Fibroblast of skin of right quadriceps (primary cell): ENCODE measurements at places on chromosomes 5 and 9.

- no peak for DNase-seq
Measured at GRCh38 chr5:25301836-25302235, 657.1 kb upstream of the CDH10 start.

DNA sequence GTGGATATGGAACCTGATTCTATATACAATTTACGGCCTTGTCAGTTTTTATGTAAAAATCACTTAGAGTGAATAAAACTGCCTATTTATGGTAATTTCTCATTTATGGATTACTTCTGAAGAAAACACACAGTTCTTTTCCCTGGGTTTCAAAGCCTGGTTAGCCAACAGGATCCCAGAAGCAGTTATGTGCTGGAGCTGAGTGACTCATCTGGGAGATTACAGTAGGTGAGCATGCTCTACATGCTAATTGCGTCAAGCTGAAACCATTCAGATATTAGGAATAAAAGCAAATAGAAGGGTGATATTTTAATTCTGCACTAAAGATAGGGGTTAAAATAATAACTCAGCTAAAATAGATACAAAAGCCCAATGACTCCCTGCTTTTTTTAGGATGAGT is 47.8 kb downstream of the PDE4D start:
- DNase-seq = peak; percentile 18

DNA sequence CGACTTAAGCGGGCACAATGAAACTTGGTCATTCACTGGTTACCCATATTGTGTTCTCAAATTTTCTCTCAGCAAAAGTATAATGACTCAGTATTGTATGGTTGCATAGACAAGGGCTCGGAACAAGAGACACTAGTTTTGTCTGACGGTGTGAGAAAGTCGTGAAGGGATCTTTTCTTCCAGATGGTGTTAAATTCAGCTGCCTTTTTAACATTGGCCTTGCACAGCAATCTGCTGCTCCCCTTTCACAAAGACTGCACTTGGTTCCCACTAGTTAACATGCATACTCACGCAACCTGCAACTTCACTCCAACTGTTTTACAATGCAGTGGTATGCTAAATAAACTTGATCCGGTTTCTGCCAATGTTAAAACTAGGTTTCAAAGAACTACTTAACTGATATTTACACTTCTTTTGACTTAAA is 219.2 kb downstream of the MEF2C start:
- no peak for DNase-seq

DNA sequence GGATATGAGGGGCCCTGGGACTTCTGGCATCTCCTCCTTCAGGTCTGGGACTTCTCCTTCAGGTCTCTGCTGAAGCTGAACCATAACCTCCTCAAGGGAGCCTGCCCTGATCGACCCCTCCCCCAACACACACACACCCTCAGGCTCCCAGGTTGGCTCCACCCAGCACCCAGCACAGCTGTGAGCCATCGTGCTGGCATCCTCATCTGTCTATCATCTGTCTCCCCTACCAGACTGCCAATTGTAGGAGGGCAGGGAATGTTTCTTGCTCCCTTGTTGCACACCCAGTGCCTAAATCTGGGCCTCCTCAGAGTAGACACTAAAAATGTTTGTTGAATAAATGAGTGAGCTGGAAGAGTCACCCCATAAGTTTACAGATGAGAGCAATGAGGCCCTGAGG is 71.4 kb downstream of the LRSAM1 start:
- no peak for DNase-seq

- no peak for DNase-seq
Measured at GRCh38 chr9:72131206-72131605, 18.0 kb upstream of the GDA start.

GRCh38 chr5:180301253-180301652 is 9.4 kb upstream of the MAPK9 start:
- no peak for DNase-seq
